Left forelimb (tissue), 1 donor: ENCODE measurements at places on chromosomes 4 and X.
A peak's percentile ranks its signal among the peaks of the same experiment; 100 is the strongest.

DNA sequence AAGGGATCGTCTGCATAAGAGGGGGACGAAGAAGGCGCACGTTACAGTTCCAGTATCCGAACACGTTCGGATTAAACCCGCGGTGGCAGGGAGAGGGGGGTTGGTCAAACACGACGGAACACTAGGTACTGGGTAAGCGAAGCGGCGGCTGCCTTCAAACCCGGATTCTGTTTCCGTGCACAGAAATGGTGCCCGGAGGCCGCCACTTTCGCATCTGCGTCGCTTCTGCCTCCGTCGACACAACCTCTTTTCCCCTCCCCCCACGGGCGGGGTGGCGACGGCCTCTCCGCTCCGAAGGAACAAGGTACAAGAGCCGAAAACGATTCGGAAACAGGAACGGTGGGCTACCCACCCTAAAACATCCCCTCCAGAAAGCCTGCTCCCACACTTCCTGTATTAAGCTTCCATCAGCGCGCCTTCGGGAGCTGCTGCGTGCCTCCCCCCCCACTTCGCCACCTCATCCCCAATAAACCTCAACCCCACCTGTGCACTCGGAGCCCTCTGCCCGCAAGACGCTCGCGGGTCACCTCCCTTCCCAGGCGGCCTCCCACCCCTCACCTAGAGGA is 667 bp downstream of the G3BP2 start:
- peak; percentile 81 for DNase-seq

DNA sequence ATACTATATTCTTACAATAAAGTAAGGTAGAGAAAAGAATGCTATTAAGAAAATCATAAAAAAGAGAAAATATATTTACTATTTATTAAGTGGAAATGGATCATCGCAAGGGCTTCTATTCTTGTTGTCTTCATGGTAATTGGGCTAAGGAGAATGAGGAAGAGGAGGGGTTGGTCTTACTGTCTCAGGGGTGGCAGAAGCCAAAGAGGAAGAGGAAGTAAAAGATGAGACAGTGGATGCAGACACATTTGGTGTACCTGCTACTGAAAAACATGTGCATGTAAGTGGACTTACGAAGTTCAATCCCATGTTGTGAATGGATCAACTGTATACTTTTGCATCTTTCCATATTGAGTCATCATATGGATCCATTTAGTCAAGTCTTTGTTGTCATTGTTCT is 1502.1 kb upstream of the ADGRL3 start:
- DNase-seq = no peak

DNA sequence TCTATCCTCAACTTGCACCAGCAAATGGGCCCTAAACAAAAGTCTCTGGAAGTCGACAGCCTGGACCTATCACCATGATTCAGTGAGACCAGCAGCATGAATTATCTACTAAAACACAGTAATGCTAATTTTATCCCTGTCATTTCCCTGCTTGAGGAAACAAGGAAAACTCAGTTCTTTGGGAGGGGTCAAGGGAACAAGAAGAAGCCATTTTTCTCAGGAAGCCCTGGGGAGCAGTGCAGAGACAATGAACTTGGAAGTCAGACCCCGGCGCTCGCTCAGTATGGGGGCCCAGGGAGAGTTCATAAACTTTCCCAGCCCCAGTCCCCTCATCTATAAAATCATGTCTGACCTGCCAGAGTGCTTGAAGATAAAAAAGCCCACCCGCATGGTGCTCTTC is 50.4 kb downstream of the DCTD start:
- DNase-seq = no peak

GRCh38 chrX:148192547-148192946 is 211.4 kb downstream of the FMR1NB start:
- DNase-seq = no peak

DNA sequence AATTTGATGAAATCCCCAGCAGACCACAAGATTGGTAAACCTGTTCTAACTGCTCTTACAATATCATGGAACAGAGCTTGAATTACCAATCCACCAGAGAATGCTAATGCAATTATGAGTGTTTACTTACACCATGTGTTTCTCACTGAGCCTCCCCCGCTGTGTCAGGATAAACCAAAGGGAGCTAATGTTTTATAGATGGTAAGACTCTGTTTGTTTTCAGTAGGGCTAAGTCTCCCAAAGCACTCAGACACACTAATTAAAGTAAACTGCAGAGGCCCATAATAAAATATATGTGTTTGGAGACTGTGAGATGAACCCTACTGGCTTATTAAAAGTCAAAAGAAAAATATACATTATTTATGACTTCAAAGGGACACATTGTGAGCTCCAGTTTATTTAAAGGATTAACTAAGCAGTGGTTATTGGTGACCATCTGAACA is 261.7 kb upstream of the FAM241A start:
- DNase-seq = no peak

GRCh38 chrX:133493366-133493765 is 78.1 kb upstream of the GPC4 start:
- no peak for DNase-seq

- no peak for DNase-seq
Observed at GRCh38 chr4:25863831-25864418, 1.1 kb upstream of the SEL1L3 start.

GRCh38 chrX:86171366-86171765 is 23.1 kb downstream of the DACH2 start:
- DNase-seq = no peak

GRCh38 chr4:150493851-150494250 is 88.1 kb upstream of the MAB21L2 start:
- no peak for DNase-seq

GRCh38 chr4:136946307-136946907 is 585.9 kb downstream of the PCDH18 start:
- DNase-seq = no peak

- no peak for DNase-seq
Observed at GRCh38 chrX:124145749-124146148, 184.2 kb downstream of the STAG2 start.

GRCh38 chr4:183508697-183509335 is 4.0 kb downstream of the ING2 start:
- DNase-seq = no peak
